ENCODE measurements at places on chromosomes 4 and X.

DNA sequence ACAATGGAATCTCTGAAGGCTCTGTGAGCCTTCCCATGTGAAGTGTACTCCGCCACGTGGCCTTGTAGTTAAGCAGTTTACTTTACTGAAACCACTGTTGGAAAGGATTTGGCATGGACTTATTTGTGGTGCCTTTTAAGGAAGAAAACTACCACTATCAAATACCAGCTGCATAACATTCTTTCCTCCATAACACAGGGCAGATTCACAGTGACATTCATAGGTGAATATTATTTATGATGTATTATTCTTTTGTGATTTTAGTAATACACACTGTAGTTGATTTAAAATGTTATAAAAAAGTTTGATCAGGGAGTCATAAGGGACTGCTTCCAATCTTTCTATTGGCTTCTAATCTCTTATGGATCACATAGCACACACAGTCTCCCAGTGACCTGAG lies 192.5 kb upstream of the AGTR2 start:
- DNase-seq = no peak

DNA sequence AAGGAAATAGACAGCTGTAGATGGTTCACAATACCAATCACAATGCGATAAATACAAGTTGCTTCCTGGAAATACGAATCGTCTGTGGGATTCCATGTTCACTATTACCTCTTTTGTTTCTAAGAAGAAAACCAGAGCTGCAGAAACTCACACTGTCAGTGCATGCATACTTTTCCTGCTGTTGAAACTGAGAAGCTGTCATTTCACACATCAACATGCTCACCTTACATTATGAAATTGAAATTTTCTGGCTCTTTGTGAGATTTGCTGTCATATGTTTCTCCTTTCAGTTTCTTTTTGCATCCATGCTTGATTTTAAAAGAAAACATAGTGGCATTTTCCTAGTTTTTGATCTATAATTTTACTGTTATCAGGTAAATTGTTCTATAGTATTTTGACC lies 418.3 kb upstream of the HTR2C start:
- DNase-seq = no peak

DNA sequence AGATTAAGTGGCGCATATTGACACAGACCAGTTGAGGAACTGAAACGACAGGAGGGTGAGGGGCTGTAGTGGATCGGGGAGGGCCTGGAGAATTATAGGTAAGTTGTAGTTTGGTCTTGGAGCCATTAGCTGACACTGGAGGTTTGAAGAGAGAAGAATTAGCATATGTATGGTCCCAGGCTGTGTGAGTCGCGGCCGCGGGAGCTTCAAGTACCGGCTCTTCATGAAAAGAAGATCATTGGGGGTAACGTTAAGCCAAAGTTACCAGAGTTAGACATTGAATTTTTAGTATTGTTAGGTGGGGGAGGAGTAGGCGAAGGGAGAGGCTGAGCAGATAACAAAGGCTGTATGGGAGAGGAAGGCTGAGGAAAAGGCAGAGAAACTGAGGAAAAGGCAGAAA lies 56.5 kb downstream of the ZNF674 start:
- no peak for DNase-seq

DNA sequence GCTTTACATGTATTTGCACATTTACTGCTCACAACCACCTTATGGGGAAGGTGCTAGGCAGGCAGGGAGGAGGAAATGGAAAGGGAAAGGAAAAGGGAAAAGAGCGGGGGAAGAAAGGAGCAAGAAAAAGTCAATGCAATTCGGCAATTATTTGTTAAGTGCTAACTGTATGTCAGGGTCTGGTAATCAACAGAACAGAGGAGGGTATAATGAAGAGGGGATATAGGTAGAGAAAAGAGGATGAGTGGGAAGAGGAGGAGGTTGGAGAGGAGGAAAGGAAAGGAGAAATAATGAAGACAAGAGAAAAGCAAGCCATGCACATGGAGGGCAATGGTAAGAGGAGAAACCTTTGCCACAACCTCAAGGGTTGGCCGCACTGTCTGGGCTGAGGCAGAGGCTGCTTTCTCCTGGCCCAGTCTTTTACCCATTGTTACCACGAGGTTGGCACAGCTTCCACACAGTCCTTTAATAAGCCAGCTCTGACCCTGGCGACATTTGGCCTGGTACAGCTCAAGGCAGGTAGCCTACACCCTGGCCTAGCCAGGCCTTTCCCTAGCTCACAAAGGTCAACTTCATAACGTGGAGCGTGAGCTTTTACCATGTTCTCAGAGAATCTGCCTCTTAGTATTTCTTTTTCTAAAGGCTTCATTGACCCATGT lies 836 bp downstream of the BTK start:
- no peak for DNase-seq

DNA sequence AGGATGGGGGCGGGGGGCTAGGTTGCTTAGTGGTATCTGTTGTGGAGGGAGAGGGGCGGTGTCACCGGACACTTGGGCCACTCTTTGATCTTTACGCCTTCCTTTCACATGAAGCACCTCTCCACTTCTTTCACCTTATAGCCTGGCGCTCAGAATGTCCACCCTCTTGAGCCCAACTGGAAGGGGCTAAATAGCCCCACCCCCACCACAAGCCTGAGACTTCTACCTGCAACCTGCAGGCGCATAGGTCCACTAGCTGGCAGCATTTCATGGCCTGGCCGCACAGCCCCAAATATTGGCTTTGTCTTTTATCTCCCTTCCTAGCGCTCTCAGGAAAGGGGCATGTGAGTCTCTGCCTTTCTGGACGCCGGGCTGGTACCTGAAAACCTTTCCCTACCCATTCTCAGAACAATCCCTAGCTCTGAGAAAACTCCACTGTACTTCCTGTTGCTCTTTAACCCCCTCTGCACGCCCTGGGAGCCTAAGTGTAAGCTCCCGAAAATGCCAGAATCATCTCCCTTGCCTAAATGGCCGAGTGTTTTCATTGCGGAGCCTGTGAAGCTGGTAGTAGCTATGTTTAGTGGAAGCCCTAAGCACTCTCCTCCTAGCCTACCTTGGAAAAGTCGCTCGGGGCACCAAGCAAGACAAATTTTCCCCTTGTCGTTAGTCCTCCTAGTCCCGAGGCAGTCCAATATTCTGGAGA lies 1.2 kb upstream of the TRPC5 start:
- no peak for DNase-seq

DNA sequence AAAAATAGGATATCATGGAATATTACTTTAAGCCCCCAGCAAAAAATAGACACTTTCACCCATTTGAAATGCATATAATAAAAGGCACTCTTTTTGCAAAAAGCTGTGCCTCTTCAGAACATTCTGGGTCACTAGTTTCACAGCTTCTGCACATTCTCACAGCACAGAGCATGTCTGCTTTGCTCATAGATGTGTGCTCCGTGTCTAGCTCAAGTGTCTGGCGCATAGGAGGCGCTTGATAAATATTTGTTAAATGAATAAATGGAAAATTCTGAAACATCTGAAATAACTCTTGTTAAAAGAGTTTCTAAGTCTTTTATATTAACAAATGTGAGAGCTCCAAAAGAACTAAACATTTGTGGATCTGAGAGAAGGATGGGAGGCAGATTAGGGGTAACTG lies 275.2 kb downstream of the PTTG2 start:
- no peak for DNase-seq

DNA sequence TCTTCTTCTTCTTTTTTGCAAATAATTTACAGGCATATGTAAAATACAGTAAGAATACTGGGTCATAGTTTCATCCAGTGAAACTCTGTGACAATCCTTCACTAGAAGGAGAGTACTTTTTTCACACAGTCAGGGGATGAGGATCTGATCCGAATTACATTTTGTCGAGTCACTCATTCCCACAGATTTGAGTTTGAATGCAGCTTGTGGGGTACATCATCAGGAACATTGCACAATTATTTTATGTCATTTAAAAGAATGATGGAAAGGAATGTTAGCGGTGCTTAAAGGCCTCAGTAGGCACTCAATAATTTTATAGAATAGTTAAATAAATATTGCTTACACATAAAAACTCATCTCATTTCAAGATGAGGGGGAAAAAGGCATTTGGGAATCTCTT lies 88.6 kb downstream of the CHRNA9 start:
- no peak for DNase-seq

- no peak for DNase-seq
These were observed 113.9 kb downstream of the NYX start for GRCh38 chrX:41561045-41561444.

DNA sequence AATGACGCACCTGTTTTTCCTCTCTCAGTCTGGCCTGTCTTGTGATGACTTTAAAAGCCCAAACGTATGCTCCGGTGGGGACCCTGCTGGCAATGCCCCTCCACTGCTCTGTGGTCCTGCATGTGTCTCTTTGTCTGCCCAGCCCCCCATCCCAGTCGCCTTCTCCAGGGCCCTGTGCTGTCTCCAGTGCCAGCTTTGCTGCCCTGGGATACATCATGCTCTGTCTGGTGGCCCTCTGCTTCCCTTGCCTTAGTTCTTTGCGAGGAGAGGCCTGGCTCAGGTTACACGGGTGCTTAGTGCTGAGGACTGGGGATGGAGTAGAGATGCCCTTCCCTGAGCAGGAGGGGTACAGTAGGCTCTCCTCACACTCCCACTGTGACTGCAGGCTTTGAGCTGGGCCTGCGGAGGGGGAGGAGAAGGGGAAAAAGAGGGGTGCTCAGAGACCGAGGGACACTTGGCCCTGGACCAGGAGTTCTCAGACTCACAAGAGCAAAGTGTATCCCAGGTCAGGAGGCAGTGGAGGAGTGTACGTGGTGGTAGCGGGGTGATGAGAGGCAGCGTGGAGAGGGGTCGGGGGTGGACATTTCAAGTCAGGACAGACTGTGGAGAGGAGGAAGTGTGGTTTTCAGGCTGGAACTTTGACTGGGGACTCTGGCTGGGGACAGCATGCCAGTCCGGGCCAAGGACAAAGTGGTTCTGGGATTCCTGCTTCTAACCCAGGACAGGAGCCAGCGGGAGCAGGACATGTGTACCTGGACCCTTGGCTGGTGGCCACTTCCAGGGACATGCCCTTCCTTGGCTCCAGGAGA lies 2.8 kb downstream of the APLN start:
- DNase-seq = no peak

GRCh38 chr4:170651786-170652185 lies 562.0 kb upstream of the AADAT start:
- DNase-seq = no peak

- no peak for DNase-seq
These were observed 93.0 kb upstream of the EGFL6 start for GRCh38 chrX:13476384-13476783.

- DNase-seq = no peak
These were observed 2.7 kb upstream of the RTL3 start for GRCh38 chrX:78661836-78662235.

DNA sequence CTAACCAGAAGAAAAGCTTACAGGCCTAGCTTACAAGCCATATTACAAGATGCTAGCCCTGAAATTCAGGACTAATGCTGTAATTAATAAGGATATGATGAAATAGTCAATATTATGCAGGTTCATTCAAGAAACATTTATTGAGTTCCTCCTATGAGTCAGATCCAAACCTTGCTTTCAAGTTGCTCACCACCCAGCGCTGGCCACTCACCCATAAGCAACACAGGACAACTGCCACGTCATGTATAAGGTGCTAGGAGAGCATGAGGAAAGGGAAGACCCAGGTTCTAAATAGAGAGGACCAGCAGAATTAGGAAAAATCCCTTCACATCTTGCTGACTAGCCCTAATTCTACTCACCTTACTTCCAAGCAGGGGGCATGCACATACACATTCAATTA lies 23.3 kb downstream of the MAML3 start:
- no peak for DNase-seq

DNA sequence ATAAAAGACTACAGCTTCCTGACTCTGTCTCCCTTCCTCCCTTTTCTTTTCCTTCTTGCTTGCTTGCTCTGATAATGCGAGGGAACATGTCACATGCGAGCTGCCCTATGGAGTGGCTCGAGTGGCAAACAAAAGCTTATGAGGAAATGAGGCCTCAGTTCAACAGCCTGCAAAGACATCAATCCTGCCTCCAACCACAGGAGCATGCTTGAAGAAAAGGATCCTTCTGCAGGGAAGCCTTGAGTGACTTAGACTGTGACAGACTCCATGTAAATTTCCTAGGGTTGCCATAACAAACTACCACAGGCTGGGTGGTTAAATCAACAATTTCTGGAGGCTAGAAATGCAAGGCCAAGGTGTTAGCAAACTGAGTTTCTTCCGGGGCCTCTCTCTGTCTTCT lies 152.5 kb downstream of the NR3C2 start:
- no peak for DNase-seq

DNA sequence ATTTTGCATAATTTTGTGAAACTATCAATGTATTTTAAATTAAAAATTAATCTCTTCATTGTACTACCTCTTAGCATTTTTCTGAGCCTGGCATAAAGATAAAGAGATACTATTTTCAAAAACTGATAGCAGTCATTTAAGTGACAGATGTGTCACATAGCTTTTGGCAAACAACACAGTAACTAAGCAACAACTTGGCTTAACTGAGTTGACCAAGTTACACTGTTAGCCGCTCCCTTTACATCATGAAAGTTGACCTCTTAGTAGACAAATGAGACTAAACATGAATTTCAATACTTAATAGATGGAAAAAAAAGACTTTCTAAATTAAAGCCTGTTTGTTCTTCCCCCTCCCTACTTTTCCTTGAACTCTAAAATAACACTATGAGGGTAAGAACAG lies 62.0 kb downstream of the ATP8A1 start:
- DNase-seq = no peak

- no peak for DNase-seq
These were observed 310.2 kb downstream of the FAT4 start for GRCh38 chr4:125624951-125625350.

Measured in activated naive CD8-positive, alpha-beta T cell treated with anti-CD3 and anti-CD28 coated beads, Interleukin-2, amount 50 U/mL, for 24 hours (primary cell).